ENCODE measurements at places on chromosomes 13 and 19.

- DNase-seq = no peak
Observed at GRCh38 chr19:33267706-33268105, 34.6 kb downstream of the CEBPA start.

DNA sequence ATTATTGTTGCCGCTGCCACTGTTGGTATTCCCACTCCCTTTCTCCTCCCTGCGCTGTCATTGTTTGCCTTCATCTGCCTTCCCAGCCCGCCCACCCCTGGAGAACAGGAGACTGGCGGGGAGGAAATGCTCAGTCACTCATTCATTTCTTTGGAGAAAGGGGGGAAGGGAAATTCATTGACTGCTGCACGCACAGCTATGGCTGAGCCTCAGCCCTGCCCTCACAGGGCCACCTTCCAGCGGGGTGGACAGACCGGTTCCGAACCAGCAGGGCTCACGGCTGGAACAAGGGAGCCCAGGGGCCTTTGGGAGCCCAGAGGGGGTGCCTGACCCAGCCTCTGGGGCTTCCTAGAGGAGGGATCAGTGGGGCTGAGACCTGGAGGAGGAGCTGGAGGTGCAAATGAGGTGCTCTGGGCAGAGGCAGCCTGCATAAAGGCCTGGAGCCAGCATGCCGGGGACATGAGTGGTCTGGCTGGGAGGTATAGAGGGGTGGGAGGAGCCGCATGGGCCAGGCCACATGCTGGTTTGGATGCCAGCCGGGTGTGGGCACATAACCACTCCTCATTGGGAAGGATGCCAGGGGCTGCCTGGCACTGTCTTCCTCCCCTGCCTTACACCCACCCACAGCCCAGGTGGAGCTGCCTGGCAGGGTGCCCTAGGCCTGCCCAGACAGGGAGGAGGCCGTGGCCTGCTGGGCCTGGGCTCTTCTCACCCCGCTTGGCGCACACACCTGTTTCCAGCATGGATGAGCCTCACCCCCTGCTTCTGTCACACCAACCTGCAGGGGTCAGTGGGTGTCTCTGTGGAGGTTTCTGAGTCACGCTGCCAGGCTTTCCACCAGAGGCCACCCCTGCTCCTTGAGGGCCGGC, 26.8 kb downstream of the PPP5C start:
- peak; percentile 86 for DNase-seq

- DNase-seq = no peak
Observed at GRCh38 chr19:16293118-16294091, 31.2 kb upstream of the KLF2 start.

DNA sequence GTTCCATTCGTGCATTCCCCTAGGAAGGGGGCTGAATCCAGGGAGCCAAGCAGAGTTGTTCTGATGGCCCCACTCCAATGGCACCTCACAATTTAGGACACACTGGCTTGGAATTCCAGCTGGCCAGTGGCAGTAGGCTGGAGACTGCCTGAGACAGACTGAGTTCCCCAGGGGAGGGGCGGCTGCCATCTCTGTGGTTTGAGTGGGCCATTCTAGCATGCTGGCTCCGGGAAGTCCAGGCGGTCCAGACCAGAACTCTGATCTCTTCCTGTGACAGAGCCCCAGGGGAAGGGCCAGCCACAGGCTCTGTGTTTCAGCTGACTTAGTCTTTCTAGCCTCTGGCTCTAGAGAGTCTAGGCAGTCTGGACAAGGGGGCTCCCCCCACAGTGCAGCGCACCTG, 29.5 kb upstream of the SLC7A1 start:
- no peak for DNase-seq

GRCh38 chr19:30064348-30064699, 122.3 kb downstream of the URI1 start:
- no peak for DNase-seq

DNA sequence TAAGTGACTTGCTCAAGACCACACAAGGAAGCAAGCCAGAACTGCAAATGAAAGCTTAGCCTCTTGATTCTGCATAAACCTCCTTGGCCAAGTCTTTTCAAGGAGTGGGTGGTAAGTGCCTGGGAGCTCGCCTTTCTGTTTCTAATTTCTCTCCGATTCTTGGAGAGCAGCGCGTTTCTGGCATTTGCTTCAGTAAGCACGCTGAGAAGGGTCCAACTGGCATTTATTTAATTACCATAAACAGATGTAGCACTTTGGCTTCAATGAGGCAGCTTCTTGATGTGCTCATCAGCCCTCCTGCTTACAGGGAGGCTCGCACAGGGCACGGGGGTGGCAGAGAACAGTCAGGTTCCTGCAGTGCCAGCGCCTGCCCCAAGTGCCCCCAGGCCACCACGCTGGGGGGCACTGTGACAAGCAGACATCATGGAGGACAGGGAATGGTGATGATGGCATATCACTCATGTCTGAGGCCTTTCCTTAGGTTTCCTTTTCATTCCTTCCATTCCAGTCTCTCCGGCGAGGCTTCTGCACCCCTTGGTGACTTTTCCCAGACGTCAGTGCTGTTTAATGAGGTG, 13.3 kb downstream of the SIAH3 start:
- DNase-seq = no peak

DNA sequence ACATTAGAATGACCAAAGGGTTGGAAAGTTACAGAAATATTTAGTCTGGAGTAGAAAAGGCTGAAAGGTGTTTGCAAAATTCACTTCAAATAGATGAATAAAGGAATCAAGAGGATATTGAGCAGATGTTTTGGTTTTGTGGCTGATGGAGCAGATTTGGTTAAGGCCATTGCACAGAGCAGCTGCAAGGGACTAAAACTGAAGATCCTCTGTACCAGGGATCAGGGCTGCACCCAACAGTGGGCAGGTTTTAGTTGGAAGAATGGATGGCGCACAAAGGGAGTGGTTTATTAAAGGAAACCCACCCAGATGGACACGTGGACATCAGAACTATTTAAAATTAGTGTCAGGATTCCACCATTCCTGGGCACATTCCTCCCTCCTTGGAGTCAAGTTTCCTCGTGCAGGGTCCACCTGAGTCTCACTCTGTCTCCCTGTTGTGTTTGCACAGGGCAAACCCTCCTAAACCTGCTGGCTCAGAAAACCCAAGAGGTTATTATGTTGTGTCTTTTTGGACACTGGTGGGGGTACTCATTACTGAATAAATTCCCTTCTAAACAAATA, 9.2 kb upstream of the UBAC2 start:
- DNase-seq = no peak

DNA sequence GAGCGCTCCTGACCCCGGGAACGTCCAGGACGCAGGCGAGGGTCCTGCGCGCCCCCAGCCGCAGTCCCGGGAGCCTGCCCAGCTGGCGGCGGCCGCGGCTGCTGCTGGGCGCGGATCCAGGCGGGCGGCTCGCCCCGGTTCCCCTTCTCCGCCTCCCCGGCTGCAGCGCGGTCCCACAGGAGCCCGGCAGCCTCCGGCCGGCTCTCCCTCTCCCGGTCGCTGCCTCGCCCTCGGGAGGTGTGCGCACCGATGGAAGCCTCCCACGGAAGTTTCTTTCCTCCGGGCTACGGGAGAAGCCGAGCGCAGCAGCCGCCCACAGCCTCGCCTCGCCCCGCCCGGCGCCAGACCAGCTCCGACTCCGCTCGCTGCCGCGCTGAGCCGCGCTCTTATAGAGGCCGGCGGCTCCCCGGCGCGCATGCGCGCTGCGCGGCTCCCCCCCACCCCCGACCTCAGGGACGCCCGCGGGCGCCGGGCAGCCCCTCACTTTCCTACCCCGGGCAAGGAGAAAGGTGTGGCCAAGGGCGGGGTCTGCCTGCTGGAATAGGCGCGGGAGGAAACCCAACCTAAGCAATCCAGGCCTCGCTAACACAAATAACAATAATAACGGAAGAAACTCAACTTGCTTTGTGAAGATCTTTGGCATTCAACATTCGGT, at the start of gene SHISA2:
Gene SHISA2, minus strand, starts transcription at position 360 of the 655 bp plus-strand sequence. CDS start 1,041 bp downstream, outside the sequence.
- peak; percentile 46 for DNase-seq

DNA sequence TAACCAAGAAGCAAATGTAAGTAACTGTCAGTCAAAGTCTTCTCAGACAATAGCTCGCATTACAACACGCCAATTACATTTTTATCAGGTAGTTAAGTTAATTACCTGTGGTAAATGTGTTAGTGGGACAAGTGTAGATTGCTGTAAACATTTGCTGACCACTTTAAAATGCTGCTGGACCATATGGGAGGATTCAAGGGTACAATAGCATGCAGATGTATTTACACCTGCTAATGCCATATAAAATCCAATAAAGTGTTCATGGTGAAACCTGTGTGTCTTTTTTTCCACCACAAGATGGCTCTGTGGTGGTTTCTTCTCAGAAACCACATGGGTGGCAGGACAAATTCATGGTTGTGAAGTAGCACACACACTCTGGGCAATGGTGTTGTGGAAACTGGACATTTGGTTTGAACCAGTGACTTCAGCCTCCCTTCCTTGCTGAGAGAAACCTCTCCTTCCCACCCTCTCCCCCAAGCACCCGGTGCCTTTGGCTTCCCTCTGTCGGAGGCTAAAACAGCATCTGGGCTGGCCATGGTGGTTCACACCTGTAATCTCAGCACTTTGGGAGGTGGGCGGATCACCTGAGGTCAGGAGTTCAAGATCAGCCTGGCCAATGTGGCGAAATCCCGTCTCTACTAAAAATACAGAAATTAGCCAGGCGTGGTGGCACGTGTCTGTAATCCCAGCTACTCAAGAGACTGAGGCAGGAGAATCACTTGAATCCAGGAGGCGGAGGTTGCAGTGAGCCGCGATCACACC, 18.1 kb upstream of the GTF3A start:
- peak; percentile 8 for DNase-seq
